ENCODE measurements at places on chromosomes 1 and 21.
A peak's percentile ranks its signal among the peaks of the same experiment; 100 is the strongest.

- no peak for DNase-seq
- no peaks in the 10 kb centered on the region for H3K36me3 ChIP-seq
- no peak overlapping the region for H3K4me3 ChIP-seq
- H3K4me1 ChIP-seq: no peaks in the 10 kb centered on the region
- H3K27me3 ChIP-seq: no peaks in the 10 kb centered on the region
- H3K27ac ChIP-seq: no peak overlapping the region
Measured at GRCh38 chr1:214823311-214824117, 220.5 kb downstream of the CENPF start.

- H3K4me1 ChIP-seq: no peaks in the 10 kb centered on the region
- H3K4me3 ChIP-seq: no peak overlapping the region
- no peak overlapping the region for H3K27ac ChIP-seq
- no peak for DNase-seq
- H3K36me3 ChIP-seq: no peaks in the 10 kb centered on the region
Measured at GRCh38 chr1:216902669-216903381, 179.6 kb upstream of the ESRRG start.

DNA sequence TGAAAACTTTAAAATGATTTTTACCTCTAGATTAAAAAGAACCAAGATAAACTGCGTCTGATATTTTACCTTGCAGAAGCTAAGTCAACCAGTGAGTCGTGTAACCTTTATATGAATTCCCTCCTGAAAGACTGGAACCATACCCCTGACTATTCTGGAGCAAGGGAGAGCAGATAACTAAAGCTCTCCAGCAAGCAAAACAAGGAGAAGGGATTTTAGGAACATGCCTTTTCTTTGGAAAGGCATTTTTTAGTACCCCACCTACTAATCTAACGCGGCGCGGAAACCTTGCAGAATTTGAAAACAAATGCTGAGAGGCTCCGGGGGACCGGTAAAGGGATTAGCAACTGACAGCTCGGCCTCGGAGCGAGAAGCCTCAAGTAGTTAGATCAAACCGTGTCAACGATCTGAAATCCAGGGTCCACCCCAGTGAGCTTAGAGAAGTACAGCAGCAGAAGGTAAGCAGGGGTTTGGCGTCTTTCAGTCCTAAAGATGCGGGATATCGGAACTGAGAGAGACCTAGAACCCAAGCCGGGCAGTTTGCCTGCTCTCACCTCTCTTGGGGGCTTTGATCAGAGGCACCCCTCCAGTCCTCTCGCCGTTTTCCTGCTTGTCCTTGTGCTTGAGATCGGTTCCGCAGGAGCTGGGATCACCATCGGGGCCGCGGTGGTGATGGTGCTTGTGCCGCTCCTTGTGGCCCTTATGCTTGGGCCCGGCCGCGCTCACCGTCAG is 954 bp downstream of the RSBN1 start:
- H3K4me1 ChIP-seq: peaks cover 23% of the 10 kb centered on the region
- H3K27ac ChIP-seq: peak overlapping the region; percentile 95
- peak; percentile 83 for DNase-seq
- H3K4me3 ChIP-seq: peak overlapping the region; percentile 65
- no peaks in the 10 kb centered on the region for H3K36me3 ChIP-seq

DNA sequence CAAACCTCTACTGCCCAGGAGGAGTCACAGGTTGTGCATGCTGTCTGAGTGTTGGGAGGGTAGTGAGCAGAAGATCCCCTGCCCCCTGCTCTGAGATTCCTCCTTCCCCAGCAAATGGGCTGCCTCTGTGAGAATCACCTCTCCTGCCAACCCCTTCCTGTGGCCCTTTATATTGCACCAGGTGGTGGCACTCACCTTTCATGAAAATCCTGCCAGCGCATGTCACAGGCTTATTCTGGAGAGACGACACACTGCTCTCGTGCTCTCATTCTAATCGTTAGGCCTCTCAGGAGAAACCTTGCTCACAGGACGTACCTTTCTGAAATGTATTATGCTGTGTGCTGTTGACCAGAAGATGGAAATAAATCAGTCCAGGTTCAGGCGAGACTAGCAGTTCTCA is 113.7 kb downstream of the RGL1 start:
- no peaks in the 10 kb centered on the region for H3K36me3 ChIP-seq
- no peak overlapping the region for H3K4me3 ChIP-seq
- H3K4me1 ChIP-seq: peaks cover 23% of the 10 kb centered on the region
- H3K27me3 ChIP-seq: no peaks in the 10 kb centered on the region

GRCh38 chr1:43997295-43997999 is 6.0 kb downstream of the CCDC24 start:
- no peaks in the 10 kb centered on the region for H3K36me3 ChIP-seq
- no peak overlapping the region for H3K27ac ChIP-seq
- H3K4me1 ChIP-seq: no peaks in the 10 kb centered on the region
- no peak for DNase-seq

GRCh38 chr1:173101589-173101988 is 50.8 kb upstream of the TNFSF18 start:
- H3K27me3 ChIP-seq: no peaks in the 10 kb centered on the region
- H3K4me3 ChIP-seq: no peak overlapping the region
- no peaks in the 10 kb centered on the region for H3K36me3 ChIP-seq
- no peak for DNase-seq
- H3K27ac ChIP-seq: no peak overlapping the region

GRCh38 chr1:47396671-47397196 is 19.4 kb upstream of the FOXE3 start:
- no peak for DNase-seq
- peaks cover 11% of the 10 kb centered on the region for H3K27me3 ChIP-seq
- no peak overlapping the region for H3K27ac ChIP-seq
- no peaks in the 10 kb centered on the region for H3K36me3 ChIP-seq

- no peaks in the 10 kb centered on the region for H3K4me1 ChIP-seq
- H3K4me3 ChIP-seq: no peak overlapping the region
- no peaks in the 10 kb centered on the region for H3K36me3 ChIP-seq
- H3K27ac ChIP-seq: no peak overlapping the region
Measured at GRCh38 chr1:93925206-93925605, 16.0 kb upstream of the GCLM start.

DNA sequence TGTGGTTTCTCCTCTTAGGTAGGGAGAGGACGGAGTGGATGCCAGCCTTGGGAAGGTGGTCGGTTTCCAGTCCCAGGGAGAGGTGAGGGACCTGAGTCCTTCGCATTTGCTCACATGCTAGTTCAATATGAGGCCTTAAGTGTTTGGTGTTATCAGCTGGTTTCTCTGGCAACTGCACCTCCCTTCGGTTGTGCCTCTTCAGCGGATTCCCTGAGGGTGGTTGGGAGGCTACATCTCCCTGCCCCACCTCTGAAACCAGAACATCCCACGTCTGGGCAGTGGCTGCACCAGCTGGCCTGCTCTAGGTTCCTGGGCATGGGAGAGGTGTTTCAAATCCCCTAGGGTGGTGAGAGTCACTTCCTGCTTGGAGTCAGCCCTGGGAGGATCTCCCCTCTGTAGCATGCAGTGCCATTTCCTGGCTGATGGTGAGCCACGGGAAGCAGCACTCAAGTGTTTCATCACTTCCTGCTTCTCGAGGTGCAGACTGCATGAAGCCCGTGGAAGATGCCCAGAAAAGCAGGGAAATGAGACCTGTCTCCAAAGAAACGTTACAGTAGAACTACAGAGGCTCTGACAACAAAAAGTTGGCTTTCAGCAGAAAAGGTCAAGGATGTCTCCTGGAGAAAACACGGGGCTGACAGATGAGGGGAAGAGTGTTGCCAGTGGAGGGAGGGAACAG is 4.5 kb downstream of the TMEM125 start:
- no peaks in the 10 kb centered on the region for H3K4me1 ChIP-seq
- no peak overlapping the region for H3K4me3 ChIP-seq
- no peaks in the 10 kb centered on the region for H3K27me3 ChIP-seq
- no peak overlapping the region for H3K27ac ChIP-seq

DNA sequence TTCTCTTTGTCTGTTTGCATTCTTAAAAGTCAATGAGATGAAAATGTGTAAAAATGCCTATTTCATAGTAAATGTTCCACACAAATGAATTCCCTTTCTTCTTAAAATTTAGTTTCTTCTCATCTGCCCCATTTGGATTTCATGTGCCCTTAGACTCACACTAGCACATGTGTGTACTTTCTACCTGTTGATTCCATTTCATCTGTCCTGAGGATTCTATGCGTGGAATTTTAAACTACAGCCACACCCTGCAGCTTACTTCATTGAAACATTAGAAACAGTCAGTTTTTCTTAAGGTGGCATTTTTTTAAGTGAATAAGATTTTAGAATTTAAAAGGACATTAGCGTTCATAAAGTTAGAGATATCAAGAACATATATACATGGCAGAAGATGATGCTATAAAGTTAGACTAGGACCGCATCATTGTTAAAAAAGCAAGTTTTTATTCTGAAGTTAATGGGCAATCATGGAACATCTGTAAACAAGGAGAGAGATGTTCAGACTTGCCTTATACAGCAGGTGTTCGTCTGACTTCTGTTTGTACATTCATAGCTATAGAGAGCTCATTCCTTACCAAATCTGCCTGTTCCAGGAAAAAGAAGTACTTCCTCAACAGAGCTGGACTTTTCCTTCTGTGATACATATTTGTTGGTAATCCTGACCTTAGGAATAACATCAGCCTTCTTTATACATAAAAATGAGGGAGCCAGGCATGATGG is 3.9 kb upstream of the TUT4 start:
- no peak overlapping the region for H3K27ac ChIP-seq
- no peak overlapping the region for H3K4me3 ChIP-seq
- DNase-seq: no peak
- H3K36me3 ChIP-seq: no peaks in the 10 kb centered on the region
- peaks cover 13% of the 10 kb centered on the region for H3K4me1 ChIP-seq
- H3K27me3 ChIP-seq: no peaks in the 10 kb centered on the region

DNA sequence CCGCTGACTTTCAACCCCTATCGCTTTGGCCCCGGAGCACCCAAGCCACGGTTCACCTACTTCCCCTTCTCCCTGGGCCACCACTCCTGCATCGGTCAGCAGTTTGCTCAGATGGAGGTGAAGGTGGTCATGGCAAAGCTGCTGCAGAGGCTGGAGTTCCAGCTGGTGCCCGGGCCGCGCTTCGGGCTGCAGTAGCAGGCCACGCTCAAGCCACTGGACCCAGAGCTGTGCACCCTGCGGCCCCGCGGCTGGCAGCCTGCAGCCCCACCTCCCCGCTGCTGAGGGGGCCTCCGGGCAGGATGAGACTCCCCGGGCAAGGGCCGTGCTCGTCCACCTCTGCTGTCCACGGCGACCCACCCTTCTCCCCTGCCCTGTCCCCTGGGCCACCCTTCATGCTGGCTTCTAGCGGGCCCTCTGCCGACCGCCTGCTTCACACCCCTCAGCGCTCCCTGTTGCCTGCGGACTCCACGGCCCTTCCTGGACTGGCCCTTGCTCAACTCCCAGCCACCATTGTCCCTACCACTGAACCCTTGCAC is 92.2 kb upstream of the TRABD2B start:
- no peak for DNase-seq
- no peak overlapping the region for H3K4me3 ChIP-seq
- no peaks in the 10 kb centered on the region for H3K36me3 ChIP-seq
- peaks cover 6% of the 10 kb centered on the region for H3K27me3 ChIP-seq
- H3K27ac ChIP-seq: no peak overlapping the region

Measured in adrenal gland (tissue), 19 donors.